Caco-2 (cell line): ENCODE measurements at places on chromosomes 3 and 15. TPM values are rescaled to one million over a fixed set of nuclear protein-coding genes. Genes with fewer than 3 reads are reported as not detected.

The CHCHD6 gene
- total RNA-seq, result 47.9 and 49.5 TPM in 2 replicates

The FSD2 gene
- total RNA-seq, result not detected in 2 replicates

The ANKUB1 gene
- total RNA-seq, result not detected in 2 replicates

DNA sequence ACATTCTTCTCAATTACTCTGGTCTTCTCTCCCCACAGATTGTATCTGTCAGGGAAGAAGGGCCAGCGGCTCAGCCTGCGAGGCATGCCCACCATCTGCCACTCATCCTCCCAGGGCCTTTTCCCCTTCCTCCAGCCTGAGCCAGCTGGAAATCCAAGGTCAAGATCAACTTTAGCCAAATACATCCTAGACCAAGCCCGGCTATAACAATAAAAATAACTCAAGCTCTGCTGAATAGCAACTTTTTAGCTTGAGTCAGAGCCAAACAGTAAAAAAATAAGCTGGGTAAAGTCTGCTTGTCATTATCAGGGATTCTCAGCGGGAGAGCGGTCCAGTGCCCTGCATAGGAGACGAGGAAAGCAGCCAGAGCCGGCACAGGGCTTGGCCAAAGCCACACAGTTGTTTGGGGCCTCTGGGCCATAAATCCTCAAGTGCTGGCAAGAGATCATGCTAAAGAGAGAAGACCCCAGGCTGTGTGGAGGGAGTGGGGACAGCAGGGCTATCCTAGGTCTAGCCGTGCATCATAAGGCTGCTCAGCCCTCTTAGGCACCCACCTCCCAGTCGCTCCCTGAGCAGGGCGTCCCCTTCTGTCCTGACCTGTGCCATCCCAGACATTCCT is 76.2 kb upstream of the HERC1 start:
- no peak for DNase-seq

- DNase-seq, result no peak
Measured at GRCh38 chr3:55065331-55065730, 137.5 kb upstream of the LRTM1 start.

DNA sequence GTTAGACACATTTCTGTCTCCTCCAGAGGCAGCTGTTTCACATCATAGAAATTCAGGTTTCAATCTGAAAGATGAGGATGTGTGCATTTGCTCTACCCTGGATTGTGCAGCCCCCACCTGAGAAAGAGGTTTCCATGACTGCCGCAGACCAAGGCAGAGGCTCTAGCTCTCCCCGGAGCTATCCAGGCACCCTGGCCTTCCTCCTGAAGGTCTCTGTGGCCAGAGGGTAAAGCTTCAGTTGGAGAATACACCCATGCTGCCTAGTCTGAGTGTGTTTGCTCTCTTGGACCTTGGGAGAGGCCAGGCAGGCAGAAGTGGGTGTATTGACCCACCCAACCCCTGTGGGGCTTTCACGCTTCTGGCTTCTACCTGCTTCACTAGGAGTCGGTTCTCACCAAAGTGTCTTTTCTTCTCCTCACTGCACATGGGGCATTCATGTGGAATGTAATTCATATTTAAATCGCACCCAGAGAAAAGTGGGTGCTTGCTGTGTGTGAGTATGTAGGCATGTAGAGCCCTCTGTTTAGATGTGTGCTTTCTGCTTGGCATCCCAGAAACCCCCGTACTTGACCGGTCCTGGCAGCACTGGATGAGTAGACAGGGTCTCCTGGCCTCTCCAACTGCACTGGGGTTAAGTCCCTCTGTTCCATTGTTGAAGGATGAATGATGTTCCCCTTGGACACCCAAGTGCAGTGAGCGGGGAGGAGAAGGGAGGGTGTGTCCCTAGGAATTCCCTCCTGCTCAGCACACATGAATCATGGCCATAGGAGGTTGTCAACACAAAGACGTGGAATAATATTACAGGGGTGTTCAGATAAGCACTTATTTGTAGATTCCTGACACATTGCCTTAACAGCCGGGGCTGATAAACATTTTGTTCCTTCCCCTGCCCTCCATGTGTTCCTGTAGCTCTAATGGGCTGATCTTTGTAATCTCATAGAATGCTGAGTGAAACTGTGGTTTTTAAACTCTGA is 20.3 kb upstream of the RAB6B start:
- no peak for DNase-seq

DNA sequence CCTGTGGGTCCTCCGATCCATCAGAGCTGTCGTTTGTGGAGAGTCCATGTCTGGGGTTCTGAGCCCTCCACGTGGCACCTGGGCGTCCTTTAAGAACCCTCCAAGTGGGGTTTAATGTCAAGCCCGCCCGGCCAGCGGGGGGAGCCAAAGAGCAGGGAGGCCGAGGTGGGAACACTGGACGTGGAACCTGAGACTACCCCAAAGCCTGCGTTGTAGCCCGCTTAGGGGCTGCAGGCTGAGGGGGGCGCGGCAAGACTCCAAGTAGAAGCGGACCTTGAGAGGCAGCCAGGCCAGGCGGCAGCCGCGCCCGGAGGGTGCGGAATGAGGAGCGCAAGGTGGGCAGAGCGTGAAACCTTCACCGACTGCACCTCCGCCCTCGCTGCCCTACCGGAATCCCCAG is 126.2 kb upstream of the ATP10A start:
- DNase-seq, result no peak

DNA sequence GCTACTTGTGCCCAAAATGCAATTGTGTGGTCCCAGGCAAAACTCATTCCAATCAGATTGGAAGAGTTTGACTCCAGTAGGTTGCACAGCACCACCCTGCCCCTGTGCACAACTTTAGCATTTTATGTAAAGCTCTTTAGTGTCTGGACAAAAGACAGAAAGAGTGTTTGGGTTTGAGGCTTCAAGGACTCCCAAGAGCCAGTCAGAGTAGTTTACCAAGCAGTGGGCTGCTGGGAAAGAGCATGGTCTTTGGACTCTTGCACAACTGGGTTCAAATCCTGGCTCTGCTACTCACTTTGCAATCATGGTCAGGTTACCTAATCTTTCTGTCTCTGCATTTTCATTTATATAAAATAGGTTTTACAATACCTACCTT is 75.8 kb upstream of the UMPS start:
- DNase-seq, result no peak
